ENCODE measurements at places on chromosomes 2 and 18. TPM values are rescaled to one million over a fixed set of nuclear protein-coding genes. Genes with fewer than 3 reads are reported as not detected.

The RIT2 gene
- not detected for total RNA-seq

The OLA1 gene
- total RNA-seq, result 65.7 TPM

The GALNT5 gene
- total RNA-seq, result 0.19 TPM

The DAW1 gene
- total RNA-seq, result 0.19 TPM

The IL36RN gene
- total RNA-seq, result not detected

The CELF4 gene
- 0.60 TPM for total RNA-seq

The ASTL gene
- total RNA-seq, result not detected

The LOXHD1 gene
- total RNA-seq, result 0.49 TPM

The ANKRD36C gene
- total RNA-seq, result 6.8 TPM

The PID1 gene
- 7.8 TPM for total RNA-seq

The CAPN14 gene
- 0.27 TPM for total RNA-seq

The SULT1C2 gene
- total RNA-seq, result 1.9 TPM

The QPCT gene
- 2.0 TPM for total RNA-seq

DNA sequence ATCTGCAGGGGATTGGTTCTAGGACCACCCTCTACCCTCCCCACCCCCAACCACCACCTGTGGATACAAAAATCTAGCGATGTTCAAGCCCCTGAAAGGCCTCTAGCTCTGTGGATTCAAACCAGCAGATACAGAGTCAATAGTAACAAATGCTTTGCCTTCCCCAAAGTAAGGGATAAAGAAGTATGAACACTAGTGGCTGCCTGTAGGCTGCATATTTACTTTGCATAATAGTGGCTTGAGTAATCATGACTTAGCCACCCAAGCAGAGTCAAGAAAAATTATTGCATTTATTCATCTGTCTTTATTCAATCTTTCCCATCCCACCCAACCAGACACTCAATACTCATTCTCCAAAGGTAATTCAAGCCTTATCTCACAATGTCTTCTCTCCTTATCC is 43.8 kb downstream of the SOCS6 start:
- DNase-seq, result no peak

DNA sequence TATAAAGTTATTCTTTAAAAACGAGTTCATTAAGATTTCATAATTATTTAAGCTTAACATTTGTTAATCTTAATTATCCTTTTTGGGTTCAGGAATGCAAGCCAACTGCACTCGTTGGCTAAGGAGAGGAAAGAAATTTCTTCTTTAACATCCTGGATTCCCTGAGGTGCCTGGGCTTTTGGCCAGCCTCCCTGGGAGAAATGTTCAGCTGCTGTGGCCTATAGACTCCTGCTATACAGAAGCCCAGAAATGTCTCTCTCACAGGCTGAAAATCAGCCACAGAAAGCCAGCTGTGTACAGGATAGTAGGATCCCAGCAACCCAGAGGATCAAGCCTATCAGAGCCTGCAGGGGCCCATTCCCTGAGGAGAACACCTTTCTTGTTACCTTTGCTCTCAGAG is 430.3 kb downstream of the XIRP2 start:
- DNase-seq, result no peak

- DNase-seq, result no peak
Measured at GRCh38 chr2:236602678-236603077, 33.1 kb downstream of the ACKR3 start.

DNA sequence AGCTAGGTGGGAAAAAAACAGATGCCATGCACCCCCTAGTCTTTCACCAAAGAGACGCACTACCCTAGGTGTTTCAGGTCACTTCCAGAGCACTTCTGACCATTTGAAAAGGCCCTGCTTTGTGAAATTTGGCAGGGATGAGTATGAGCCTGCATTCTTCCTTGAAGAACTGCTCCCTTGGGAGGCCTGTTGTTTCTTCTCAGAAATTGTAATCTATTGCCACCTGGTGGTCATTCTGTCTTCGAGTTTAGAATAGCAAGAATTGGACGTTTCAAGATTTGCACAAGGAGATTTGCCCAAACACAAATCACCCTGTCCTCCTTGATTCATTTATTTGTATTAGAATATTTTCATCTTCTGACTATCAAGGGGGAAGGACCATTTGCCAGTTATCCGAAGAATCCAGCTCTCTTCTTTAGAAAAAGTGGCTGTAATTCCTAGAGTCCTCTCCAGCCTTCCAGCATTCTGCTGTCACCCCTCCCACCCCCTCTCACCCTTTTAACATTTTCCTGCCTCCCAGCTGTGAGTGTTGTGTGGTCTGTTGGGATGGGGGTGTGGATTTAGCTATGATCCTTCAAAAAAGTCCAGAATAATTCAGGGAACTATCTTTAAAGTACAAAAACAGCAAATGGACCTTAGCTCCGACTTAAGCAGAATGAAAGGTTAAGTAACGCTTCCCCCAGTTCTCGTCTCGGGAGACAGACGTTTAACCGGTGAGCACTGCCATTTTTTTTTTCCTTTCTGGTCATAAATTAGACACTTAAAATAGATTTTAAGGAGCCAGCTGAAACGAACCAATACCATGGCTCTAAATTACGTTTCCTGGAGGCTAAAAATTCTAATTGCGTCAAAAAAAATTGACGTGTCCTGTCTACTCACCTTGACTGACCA is 3.7 kb upstream of the GAD1 start:
- no peak for DNase-seq

GRCh38 chr2:217625557-217626169 is 377.1 kb downstream of the TNS1 start:
- no peak for DNase-seq

DNA sequence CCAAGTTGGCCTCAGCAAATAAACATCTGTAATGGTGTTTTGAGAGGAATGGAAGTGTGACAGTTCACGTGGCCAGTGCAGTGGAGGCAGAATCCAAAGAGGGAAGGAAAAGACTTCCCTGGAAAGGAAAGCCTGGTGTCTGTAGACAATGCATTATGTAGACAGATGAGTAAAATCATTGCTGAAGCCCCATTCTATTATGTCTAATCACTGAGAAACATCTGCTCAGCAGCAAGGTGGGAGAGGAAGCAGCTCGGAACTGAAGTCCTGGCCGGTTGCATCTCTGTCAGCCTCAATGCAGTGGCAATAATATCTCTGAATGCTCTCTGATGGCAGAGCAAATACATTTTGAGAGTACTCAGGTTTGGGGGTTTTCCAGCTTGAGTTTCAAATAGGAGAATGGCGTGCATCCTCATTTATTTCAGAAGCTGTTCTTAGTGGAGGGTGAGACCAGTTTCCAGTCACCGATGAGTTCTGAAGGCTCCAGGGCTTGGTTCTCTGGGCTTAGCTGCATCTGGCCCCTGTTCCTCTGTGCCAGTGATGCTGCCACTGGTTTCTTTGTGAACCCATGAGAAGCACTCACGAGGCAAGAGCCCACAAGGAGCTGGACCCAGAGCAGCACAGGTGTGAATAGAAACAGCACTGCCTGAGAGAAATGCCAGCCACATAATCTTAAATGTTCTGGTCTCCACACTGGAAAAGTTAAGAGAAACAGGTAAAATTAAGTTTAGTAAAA is 63.3 kb downstream of the RPIA start:
- DNase-seq, result no peak

DNA sequence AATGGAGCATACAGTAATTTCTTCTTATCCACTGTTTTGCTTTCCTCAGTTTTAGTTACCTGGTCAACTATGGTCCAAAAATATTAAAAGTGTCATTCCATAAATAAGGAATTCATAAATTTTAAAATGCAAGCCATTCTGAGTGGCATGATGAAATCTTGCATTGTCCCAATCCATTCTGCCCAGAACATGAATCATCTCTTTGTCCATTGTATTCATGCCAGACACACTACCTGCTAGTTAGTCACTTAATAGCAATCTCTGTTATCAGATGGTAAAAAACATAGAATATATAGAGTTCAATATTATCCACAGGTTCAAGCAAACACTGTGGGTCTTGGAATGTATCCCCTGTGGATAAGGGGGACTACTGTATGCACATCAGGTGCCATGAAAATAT is 872.2 kb upstream of the NXPH2 start:
- no peak for DNase-seq

GRCh38 chr2:234341306-234341985 is 155.4 kb downstream of the ARL4C start:
- no peak for DNase-seq

GRCh38 chr2:214242797-214243196 is 168.1 kb upstream of the VWC2L start:
- DNase-seq, result no peak

- no peak for DNase-seq
Measured at GRCh38 chr2:128440666-128441340, 122.1 kb upstream of the HS6ST1 start.

DNA sequence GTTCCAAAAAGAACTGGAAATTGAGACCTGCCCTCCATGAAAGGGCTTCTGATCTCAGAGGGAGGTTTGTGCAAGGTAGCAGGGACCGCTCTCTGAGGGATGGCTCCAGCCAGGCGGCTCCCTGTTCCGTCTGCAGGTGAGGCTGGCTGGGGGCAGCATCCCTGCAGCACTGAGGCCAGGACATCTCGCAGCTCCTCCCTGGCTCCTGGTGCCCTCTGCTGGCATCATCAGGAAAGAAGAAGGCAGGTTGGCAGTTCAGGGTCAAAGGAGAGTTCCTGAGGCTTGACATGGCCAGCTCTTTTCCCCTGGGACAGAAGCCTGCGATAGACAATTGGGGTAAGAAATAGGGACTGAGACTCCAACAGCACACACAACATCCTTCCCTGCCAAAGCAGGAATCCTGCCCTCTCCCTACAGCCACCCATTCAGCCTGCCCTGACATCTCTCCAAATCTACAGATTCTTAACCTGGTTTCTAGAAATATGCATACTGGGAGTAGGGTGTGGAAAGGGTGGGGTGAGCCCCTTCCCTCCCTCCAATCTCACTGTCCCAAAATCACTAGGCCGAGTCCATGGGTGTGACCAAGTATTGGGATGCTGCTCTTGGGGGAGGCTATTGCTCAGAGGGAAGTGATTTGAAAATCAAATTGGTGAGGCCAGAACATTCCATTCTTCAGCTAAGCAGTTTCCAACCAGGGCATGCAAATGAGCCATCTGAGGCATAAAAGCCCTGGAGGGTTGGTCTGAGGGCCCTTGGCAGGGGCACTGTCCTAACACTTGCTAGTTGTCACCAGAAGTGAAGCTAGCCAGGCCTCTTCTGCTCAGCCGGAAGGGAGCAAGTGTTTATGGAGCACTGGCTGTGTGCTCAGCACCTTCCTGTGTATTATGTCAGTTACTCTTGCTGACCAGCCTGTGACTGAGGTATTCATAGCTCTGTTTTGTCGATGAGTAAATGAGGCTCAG is 185.4 kb downstream of the TFCP2L1 start:
- peak; percentile 41 for DNase-seq

GRCh38 chr2:128472789-128473174 is 154.1 kb upstream of the HS6ST1 start:
- DNase-seq, result no peak

DNA sequence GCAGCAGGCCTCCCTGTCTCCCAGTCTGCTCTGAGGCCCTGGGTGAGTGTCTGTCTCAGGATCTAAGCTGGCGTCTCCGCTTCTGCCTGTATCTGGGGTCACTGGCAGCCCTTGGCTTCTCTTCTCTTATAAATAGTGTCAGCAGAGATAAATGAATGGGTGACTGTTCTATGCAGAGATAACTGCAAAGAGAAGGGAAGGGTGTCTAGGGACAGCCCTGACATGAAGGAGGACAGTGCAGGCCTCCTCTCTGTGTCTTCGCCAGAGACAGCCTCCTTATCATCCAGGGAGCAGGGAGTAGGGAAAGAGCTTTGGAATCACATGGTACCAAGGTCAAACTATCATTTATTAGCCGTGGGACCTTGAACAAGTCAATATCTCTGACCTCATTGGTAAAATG is 28.3 kb upstream of the GMPPA start:
- DNase-seq, result no peak

DNA sequence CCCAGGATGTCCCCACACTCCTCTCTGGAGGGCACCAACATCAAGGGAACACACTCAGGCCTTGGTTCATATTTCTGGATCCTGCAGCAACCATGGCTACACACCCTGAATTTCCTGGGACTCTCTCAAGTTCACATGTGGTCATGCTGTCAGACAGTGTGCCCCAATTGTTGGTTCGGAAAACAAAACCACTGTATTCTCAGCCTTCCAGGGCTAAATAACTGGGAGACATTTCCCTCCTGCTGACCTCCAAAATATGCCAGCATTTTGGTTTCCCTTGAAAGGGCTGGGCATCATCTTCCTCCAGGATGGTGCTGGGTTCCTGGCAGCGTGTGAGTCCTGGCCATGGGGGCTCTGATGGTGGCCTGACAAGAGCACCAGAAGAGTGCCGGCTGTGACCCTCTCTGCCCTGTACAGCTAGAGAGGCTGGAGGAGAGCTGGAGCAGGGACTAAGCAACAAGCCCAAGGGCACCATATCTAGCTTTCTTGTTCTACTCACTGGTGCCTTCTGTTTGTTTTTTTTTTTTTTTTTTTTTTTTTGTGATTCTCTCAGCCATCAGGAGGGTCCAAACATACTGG is 37.5 kb upstream of the WIPF1 start:
- DNase-seq, result no peak

- no peak for DNase-seq
Measured at GRCh38 chr2:239292959-239293774, 107.7 kb downstream of the HDAC4 start.

GRCh38 chr2:8662239-8662879 is 19.5 kb upstream of the ID2 start:
- DNase-seq, result no peak

- no peak for DNase-seq
Measured at GRCh38 chr2:19937004-19937403, 35.2 kb upstream of the TTC32 start.

DNA sequence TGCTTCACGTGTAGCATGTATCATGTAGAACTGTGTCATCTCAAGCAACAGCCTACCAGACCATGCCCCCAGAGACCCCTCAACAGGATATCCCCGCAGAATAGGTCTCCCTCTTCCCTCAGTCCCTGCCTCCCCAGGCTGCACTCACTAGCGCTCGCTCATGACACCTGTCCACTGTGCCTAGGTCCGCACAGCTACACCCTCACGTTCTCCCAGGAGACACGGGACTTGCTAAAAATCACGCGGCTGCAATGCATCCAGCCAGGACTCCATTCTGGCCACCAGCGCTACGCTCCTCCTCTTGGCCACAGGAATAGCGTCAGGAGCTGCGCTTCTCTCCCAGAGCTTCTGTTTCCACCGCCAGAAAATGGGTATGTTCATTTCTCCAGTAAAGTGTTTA is 2.5 kb downstream of the PXDN start:
- DNase-seq, result no peak

DNA sequence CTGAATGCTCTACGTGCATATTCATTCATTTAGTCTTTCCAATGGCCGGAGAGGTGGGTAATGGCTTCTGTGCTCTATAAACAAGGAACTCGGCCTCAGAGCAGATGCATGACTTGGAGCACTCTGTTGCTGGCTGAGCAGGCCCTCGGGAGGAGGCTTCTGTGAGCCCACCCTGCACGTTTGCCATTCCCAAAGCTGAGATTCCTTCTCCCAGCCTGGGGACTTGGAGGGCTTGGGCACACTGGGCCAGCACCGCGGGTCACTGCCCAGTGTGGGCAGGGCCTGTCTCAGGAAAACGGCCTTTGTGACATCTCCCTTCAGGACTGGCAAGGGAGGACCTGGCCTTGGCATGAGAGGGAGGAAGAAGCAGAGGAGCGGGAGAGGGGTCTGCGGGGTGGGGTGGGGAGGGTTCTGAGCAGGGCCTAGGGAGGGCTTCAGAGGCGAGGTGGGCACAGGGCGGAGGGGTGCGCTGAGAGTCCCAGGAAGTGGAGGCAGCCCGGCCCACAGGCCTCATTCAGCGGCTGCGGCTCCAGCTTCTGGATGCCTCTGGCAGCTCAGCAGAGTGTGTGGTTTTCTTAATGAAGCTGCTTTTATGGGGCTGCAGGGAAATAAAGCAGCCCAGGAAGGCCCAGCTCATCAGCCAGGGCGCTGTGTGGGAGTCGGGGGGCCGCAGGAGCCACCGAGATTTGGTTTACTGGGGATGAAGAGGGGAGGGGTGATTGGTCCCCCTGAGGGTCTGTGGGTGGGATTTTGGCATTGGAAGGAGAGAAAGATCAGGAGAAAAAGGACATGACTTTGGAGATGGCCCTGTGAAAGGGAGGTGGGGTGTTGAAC is 51.7 kb upstream of the OTOF start:
- DNase-seq, result no peak
